Stimulated activated CD8-positive, alpha-beta memory T cell treated with anti-CD3 and anti-CD28 coated beads, Interleukin-4, amount 100 ng/mL, for 4 hours (primary cell): ENCODE measurements at places on chromosomes 3 and 15.

DNA sequence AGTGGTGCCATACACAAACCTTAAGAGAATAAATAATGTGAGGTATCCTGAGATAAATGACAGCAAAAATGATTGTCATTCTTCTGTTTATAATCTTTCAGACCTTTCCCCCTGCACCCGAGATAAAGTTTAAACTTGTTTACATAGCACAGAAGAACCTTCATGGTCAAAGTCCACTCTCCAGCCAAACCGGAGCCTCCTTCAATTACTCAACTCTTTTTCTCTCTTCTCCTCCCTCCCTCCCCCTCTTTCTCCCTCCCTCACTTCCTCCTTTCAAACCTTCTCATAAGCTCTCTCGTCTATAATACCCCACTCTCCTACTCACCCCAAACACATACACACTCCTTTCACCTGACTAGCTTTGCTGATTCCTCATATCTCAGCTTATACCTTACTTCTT lies 198.9 kb downstream of the EFHB start:
- no peak for DNase-seq

DNA sequence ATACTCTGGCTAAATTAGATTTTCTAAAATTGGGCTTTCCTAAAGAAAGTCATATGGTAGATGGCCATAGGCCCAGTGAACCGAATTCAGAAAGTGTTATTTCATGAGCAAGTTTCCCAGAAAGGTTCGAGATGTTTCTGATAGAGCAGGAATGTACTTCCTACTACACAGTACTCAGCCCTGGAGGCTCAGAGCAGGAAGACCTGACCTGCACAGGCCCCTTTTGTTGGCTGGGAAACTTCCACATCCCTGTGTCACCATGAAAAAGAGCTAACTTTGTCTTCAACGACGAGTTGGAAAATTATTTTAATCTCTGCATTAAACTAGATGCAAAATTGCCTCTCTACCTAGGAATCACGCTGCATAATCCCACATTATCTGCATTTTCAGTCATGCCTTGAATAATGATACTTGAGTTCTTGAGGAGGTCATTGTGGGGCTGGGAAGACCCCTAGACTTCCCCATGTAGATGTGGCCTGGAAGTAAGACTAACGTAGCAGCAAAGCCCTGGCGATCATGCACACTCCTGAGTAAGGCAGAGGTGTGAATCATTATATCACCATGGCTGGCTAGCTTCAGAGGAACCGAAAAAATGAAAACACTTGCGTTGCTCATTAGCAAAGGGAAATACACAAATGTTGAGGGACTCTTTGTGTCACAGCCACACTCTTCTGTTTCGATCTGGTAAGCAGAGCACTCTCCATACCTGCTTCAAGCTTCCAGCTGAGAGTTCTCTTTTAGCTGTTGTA lies 47.1 kb downstream of the CMTM7 start:
- no peak for DNase-seq

DNA sequence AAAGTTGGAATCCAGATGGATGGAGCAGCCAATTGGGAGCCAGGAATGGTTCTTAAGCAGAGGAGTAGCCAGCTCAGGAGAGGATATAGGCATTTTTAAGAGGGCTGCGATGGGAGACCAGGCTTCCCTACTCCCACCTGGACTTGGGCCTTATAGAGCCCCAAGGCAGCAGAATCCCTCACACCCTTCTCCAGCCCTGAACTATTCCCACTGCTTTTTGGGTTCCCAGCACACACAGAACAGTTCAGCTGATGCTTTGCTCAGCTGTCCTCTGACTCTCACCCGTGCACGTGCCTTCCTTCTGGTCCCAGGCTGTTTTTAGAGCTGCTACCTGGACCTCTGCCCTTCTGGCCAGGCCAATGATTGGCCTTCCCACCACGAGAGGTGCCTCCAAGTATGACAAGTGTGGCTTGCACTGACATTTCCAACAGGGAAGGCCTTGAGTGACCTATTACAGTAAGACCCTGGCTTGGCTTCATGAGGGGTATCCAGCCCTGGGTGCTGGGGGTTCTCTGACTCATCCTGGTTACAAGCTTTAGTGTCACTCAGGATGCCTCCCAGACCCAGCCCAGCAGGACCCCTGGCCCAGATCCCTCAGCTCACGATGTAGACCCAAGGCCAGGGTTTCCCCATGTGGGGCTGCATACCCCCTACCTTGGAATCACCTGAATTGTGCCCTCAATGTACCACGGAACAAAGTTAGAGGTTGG lies 25.2 kb downstream of the NOX5 start:
- no peak for DNase-seq

DNA sequence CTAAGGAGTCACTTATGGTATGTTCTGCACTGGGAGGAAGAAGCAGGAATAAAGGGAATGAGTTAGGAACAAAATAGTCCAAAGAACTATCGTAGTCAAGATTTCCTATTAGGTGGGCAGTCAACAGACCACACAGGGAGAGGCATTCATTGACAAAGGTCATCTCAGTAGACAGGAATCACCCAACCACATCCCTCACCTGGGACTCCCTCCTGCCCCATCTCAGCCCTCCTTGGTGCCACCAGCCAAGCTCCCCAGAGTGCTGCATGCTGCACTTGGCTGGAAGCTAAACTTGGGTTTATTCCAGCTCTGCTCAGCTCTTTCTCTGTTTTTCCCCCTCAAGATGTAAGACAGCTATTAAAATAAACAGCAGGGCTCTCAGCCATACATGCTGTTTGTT lies 72.3 kb upstream of the CTNNB1 start:
- no peak for DNase-seq

GRCh38 chr3:38507120-38507519 lies 11.0 kb downstream of the EXOG start:
- no peak for DNase-seq

DNA sequence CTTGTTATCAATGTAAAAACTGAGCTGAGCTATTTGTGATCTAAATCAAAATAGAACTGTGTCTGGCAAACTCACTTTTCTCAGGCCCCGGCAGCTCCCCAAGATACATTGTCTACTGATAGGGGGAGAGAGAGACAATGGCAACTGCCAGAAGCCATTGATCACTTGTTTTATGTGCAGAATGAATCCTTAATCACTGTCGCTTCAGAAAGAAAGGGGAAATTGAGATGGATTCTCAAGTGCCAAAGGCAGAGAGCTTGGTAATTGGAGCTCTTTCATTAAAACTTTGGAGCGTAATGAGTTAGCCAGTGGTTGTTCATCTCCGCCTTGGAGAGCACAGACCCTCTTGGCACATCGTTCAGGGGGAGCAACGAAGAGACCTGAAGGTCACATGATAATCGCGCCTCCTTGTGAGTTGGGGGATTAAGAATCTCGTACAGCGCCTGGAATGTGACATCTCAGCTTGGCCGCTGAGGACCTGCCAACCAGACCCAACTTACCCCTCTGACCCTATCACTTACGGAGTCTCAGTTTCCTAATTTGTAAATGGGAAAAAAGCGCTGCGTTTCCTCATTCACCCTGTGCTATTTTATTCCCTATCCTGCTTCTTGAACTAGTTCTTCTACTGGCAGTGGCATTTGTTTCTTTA lies 252.8 kb downstream of the VPS13C start:
- DNase-seq, result no peak

- DNase-seq, result no peak
Measured at GRCh38 chr3:130377960-130378676, 32.6 kb downstream of the COL6A5 start.

DNA sequence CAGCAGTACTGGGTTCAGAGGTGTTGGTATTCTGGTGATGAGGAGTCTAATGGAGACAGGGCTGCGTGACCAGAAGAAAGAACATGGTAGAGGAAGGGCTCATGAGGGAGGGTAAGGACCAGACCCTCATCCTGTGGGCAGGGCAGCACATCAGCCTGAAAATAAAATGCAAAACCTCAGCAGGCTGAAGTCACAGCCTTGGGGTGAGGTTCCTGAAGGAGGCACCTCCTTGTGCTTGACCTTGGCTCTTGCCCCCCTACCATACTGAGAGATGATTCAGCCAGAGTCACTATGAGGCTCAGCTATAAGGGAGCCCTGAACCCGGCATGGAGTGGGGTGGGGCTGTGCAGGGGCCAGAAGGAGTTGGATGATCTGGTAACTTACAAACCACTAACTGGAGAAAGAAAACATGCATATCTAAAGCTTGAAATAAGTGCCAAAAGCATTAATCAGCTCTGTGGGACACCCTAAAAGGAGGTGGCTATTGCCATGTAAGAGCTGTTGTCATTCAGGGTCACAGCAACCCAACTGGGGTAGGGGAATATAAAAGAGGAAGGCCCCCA lies 60.2 kb downstream of the CORO2B start:
- no peak for DNase-seq

DNA sequence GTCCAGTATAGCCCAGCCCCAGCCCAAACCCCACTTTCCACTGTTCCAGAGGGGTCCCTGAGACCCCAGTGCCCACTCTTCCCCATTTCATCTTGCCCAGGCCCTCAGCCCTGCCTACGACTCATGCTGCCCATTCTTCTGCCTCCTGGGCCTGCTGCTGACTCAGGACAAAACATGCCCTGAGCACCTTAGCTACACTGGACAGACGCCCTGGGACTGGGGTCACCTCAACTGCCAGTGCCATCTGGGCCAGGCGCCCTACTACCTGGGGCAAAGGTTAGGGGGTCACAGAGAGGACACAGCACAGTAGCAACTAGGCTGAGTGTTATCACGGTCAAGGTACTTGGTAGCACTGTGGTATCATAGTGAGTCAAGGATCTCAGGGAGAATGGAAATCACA lies 2.6 kb upstream of the LAMB2 start:
- no peak for DNase-seq

DNA sequence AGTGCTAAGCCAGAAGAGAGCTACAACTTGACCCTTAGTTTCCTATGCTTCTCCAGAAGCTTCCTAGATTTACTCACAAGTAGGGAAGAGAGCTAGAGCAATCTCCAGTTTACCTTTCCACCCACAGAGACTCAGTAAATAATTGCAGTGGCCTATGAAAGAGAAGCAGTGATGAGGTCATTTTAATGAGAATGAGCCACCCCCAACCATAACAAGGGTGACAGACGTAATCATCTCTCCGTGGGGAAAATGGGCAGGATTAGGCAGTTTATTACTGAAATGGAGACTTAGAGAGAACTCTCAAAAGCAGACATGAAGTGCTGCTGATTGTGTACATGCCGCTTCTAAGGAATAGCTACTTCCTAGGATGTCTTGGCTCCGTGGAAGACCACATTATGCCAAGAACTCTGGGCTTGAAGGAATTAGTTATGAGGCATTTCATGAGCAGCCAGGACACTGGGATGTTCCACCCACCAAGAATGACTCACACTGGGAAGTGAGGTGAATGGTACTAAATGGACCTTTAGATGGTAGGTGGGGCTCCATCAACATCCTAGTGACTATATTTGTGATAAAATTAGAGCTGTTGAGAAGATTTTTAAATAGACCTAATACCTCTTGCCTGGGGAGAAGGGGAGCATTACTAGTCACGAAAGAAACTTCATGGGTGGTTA lies 160.9 kb downstream of the EDEM1 start:
- DNase-seq, result no peak

- no peak for DNase-seq
Measured at GRCh38 chr3:29065211-29065785, 215.6 kb upstream of the RBMS3 start.

DNA sequence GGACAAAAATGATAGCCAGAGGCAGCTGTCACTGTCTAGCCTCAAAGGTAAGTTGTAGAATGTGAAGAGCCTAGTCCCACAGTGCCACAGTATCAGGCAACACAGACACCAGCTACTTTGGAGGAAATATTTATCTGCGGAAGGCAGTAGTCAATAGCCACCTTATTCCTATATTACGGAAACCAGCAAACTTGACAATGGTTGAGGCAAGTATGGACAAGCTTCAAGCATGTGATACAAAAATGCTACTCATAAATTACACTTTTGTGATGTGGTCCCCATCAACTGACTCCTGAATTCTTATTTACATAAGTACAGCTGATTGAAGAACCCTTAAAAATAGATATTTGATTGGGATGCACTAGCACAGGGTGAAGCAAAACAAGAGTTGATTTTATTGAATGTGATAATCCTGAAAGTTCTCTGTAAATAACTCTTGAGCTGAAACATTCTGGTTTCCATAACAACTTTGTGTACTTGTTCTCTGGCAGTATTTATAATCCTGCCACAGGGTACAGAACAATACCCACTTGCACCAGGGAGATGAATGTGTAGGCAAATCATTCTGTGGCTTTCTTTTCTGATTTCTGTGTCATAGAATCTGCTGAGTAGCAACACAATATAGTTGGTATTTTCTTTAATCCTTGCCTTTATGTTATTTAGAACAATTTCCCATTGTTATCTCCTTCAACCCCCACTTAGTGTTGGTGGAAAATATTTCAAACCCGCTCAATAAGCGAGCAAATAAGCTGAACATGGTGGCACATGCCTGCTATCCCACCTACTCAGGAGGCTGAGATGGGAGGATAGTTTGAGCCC lies at the start of gene ANKUB1:
TSS of gene ANKUB1 (minus strand) at position 103 of the 819 bp plus-strand sequence. CDS start 188 bp downstream, outside the sequence.
- DNase-seq, result no peak

DNA sequence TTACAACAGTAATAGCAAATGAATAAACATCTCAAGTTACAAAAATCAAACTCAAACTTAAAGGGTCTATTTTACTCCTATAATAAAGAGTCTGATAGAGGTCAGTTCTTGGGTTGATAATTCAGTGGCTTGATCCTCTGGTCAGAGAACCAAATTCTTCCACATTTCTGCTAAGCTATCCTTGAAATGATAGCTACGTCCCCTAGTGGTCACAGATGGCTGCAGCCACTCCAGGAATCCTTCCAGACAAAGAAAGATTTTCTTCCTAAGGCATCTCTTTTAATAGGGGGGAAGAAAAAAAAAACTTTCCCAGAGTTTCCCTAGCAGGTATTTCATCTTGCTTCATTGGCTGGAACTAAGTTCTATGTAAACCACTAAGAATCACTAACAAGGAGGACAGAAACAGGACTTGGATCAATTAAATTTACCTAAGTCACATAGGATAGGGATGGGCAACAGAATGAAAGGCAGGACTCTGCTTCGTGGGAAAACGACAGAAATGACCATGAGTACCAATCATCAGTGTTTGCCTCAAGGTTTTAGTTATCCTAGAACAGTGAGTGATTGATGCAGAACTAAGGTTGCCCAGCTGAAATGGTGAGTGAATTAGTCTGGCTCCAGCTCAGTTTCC lies 160.7 kb downstream of the STAC start:
- no peak for DNase-seq

- DNase-seq, result no peak
Measured at GRCh38 chr3:84724877-84725276, 233.9 kb upstream of the CADM2 start.

DNA sequence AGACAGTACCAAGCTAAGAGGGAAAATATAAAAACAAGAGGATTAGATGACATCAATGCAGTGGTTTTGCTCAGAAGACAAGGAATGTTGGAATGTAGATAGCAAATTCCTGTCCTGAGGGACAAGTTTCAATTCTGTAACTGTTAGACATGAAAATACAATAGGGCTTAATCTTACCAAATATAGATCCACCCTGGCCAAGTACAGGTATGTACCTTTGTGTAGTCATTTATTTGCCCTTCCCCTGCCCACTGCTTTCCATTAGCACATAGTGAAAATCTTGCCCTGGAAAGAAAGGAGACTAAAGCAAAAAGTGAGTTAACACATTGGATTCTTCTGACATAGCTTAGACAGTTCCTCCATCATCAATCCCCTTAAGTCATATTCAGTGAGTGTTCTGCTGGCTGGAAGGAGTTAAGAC lies 389.0 kb upstream of the THBS1 start:
- no peak for DNase-seq

- no peak for DNase-seq
Measured at GRCh38 chr3:167502401-167502800, 28.6 kb upstream of the SERPINI2 start.
